Activated naive CD8-positive, alpha-beta T cell treated with anti-CD3 and anti-CD28 coated beads for 36 hours (primary cell): ENCODE measurements at places on chromosomes 3 and 15. TPM values are rescaled to one million over a fixed set of nuclear protein-coding genes. Genes with fewer than 3 reads are reported as not detected.

Gene CLRN1
- total RNA-seq: not detected

Gene EFCAB12
- total RNA-seq: 0.24 TPM

Gene MST1R
- total RNA-seq: 0.74 TPM

Gene SCN5A
- 1.3 TPM for total RNA-seq

Gene DMXL2
- total RNA-seq: 7.2 TPM

Gene ADAMTS17
- total RNA-seq: 3.6 TPM
